ENCODE measurements at places on chromosomes 7 and 10. TPM values are rescaled to one million over a fixed set of nuclear protein-coding genes. Genes with fewer than 3 reads are reported as not detected.

MOGAT3 gene
- not detected for total RNA-seq

ZNF33B gene
- 7.6 TPM for total RNA-seq

CPN1 gene
- total RNA-seq = not detected

SNX13 gene
- total RNA-seq = 27.6 TPM

MPP7 gene
- total RNA-seq = 0.15 TPM

PLXNA4 gene
- total RNA-seq = 0.15 TPM

MLXIPL gene
- total RNA-seq = not detected

TMEM184A gene
- 0.03 TPM for total RNA-seq

HOXA10 gene
- not detected for total RNA-seq

C10orf62 gene
- total RNA-seq = not detected

NOS3 gene
- 12.2 TPM for total RNA-seq

RBP4 gene
- not detected for total RNA-seq

NKX2-3 gene
- not detected for total RNA-seq

FEZF1 gene
- not detected for total RNA-seq

ABCB1 gene
- total RNA-seq = 3.3 TPM

CCZ1 gene
- 111 TPM for total RNA-seq

GPER1 gene
- not detected for total RNA-seq

LAMB1 gene
- not detected for total RNA-seq

UNC5B gene
- total RNA-seq = 0.10 TPM

GSAP gene
- 1.6 TPM for total RNA-seq

ARMC3 gene
- total RNA-seq = not detected

CCL24 gene
- total RNA-seq = not detected

SFRP4 gene
- not detected for total RNA-seq

PALD1 gene
- total RNA-seq = 0.83 TPM

A1CF gene
- not detected for total RNA-seq

VWDE gene
- total RNA-seq = 1.6 TPM

PPP1R17 gene
- not detected for total RNA-seq

FGFBP3 gene
- 2.5 TPM for total RNA-seq

SAMD9 gene
- 11.8 TPM for total RNA-seq

TMEM225B gene
- 0.64 TPM for total RNA-seq

RAMP3 gene
- not detected for total RNA-seq

ZKSCAN5 gene
- total RNA-seq = 8.1 TPM

TCAF2 gene
- total RNA-seq = 23.5 TPM

C10orf53 gene
- not detected for total RNA-seq

PHYHIPL gene
- not detected for total RNA-seq

TBXAS1 gene
- total RNA-seq = 3.1 TPM

PPP1R9A gene
- not detected for total RNA-seq

OR2A25 gene
- not detected for total RNA-seq

ARPC1B gene
- 256 TPM for total RNA-seq

VIPR2 gene
- total RNA-seq = 0.70 TPM

ASB15 gene
- not detected for total RNA-seq

NYAP1 gene
- 0.37 TPM for total RNA-seq

ADCY1 gene
- total RNA-seq = 2.9 TPM

PON3 gene
- not detected for total RNA-seq

OGDHL gene
- 2.8 TPM for total RNA-seq

ZNF92 gene
- 14.7 TPM for total RNA-seq

CHAT gene
- total RNA-seq = 0.54 TPM

TSPAN13 gene
- total RNA-seq = 0.96 TPM

ITIH5 gene
- total RNA-seq = not detected

PRKAG2 gene
- total RNA-seq = 18.5 TPM

TMEM236 gene
- total RNA-seq = 0.05 TPM

ABCC2 gene
- 1.3 TPM for total RNA-seq

EN2 gene
- not detected for total RNA-seq

MEOX2 gene
- not detected for total RNA-seq

ICA1 gene
- total RNA-seq = 2.3 TPM

All from activated T-helper 1 cell treated with anti-CD3 and anti-CD28 coated beads, Interleukin-12 subunit alpha, Interleukin-12 subunit beta, Interleukin-2, Interleukin-4 antibody, amounts not matched to agents 30 ng/mL and 10 ng/mL and 1 ng/mL, durations not matched to agents 14 hours and 24 hours and 36 hours (primary cell).